ENCODE measurements at places on chromosomes 3 and 15.

DNA sequence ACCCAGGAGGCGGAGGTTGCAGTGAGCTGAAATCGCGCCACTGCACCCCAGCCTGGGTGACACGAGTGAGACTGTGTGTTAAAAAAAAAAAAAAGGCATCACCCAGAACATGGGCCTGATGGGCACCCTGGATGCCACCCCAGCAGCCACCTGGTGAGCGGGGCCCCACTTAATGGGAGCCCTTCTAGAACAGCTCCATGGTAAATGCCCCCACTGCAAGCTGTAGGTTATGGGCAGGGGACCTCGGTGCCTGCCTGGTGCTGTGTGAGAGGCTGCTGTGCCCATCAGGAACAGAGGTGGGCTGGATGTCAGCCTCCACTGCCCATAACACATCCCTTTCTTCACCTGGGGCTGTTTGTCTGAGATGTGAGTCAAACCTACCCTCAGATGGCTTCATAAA is 156.2 kb upstream of the MEF2A start:
- DNase-seq = no peak

DNA sequence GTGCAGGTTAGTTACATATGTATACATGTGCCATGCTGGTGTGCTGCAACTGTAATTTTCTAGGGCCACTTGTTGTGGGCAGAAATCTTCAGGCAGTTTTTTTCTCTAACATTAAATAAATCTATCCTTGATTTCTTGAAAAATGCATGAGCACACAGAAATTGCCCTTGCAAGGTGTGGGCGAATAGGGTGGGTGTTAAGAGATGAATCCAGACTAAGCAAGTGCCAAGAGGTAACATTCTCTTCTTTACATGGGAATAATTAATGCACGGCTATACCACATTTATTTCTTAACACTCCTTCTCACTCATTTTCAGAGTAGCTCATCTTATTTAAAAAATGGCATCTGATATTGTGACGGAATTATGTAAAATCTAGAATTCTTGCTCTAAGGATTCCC is 719.6 kb downstream of the AGBL1 start:
- no peak for DNase-seq

DNA sequence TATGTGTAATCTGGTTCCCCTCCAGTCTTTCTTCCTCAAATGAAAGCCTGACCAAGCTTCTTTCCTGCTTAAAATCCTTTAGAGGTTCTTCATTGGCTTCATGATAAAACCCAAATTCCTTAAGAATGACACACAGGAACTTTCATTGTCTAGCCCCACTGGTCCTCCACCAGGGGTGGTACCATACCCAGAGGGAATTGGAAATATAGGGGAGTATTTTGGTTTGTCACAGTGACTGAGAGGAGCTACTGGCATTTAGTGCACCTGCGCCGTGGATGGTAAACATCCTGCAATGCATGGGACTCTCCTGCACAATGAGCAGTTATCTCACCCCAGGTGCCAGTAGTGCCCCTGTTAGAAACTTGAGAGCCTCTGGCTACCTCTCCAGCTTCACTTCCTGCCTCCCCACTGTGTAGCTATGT is 10.8 kb downstream of the ZWILCH start:
- DNase-seq = no peak

DNA sequence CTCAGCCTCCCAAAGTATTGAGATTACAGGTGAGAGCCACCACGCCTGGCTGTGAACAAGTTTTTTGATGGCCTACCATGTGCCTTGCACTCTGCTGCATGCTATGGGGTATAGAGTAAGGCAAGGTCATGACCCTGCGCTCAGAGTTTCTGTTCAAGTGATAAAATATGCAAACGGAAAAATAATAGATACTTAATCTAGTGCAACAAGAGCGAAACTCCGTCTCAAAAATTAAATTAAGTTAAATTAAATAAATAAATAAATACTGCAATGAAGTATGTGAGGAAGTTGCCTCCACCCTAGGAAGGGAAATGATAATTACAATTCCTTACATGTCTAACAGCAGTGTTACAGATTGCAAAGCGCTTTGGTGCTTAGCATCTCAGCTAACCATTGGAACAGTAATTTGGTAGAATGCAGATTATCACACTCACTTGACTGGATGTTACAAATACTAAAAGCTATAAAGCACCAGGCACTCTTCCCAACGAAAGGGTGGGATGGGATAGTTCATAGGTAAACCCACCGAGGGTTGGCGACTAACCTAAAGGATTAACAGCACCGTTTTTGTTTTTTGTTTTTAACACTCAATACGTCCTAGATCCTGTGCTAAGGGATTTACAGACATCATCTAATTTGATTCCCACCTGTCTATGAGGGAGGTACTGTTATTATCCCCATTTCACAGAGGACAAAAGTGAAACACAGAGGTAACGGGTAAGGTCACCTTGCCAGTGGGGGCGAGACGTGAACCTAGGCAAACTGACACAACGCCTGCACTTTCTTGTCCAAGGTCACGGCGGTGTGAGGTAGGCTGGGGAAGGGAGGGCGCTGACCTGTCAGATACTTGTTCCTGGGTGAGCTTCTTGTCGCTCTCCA is 793 bp upstream of the FANCD2 start:
- DNase-seq = no peak

- no peak for DNase-seq
These were observed 274.3 kb downstream of the SV2B start for GRCh38 chr15:91374336-91374735.

- DNase-seq = no peak
These were observed 48.7 kb downstream of the EIF3J start for GRCh38 chr15:44585633-44586032.

- DNase-seq = no peak
These were observed 287.8 kb downstream of the XXYLT1 start for GRCh38 chr3:194983121-194983520.
